ENCODE measurements at places on chromosomes 1 and 21. TPM values are rescaled to one million over a fixed set of nuclear protein-coding genes. Genes with fewer than 3 reads are reported as not detected.

Gene S100A2
- polyA plus RNA-seq, result 31.4 TPM

Gene CFAP141
- not detected for polyA plus RNA-seq

Gene NKAIN1
- polyA plus RNA-seq, result 0.54 TPM

Gene SLFNL1
- 0.16 TPM for polyA plus RNA-seq

Gene PM20D1
- polyA plus RNA-seq, result not detected

- H3K4me1 ChIP-seq, result no peaks in the 10 kb centered on the region
- H3K27ac ChIP-seq, result no peak overlapping the region
- H3K4me3 ChIP-seq, result no peak overlapping the region
- DNase-seq, result no peak
- H3K36me3 ChIP-seq, result no peaks in the 10 kb centered on the region
- H3K27me3 ChIP-seq, result peaks cover 8% of the 10 kb centered on the region
These were observed 64.7 kb downstream of the KCND3 start for GRCh38 chr1:111924786-111925185.

GRCh38 chr1:159261311-159261710 lies 40.8 kb upstream of the FCER1A start:
- H3K4me1 ChIP-seq, result no peaks in the 10 kb centered on the region
- no peak for DNase-seq

GRCh38 chr1:4022715-4023114 lies 122.6 kb upstream of the C1orf174 start:
- H3K27ac ChIP-seq, result no peak overlapping the region
- no peaks in the 10 kb centered on the region for H3K27me3 ChIP-seq
- H3K4me1 ChIP-seq, result no peaks in the 10 kb centered on the region
- no peak for DNase-seq
- no peaks in the 10 kb centered on the region for H3K36me3 ChIP-seq

GRCh38 chr1:113940365-113941244 lies 11.5 kb downstream of the HIPK1 start:
- peaks cover 24% of the 10 kb centered on the region for H3K36me3 ChIP-seq
- H3K4me1 ChIP-seq, result no peaks in the 10 kb centered on the region
- no peak for DNase-seq
- H3K27ac ChIP-seq, result no peak overlapping the region
- H3K27me3 ChIP-seq, result no peaks in the 10 kb centered on the region

DNA sequence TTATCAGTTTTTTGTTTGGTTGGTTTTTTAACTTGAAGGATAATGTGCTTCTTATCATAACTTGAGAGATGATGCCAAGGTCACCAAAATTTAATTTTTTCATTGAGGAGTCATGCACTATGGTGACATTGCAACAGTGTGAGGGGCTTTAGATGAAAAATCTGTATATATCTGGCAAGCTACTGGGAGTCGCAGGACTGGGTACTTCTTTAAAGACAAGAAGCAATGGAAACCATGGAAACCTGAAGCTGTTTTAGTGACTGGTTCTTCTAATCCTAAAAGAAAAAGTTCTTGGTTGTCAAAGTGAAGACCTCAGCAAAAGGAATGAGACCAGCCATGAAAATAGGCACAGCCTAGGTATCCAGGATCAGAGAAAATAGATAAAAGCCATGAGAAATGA lies 31.1 kb downstream of the ZC3H11B start:
- no peaks in the 10 kb centered on the region for H3K36me3 ChIP-seq
- no peak overlapping the region for H3K4me3 ChIP-seq
- no peaks in the 10 kb centered on the region for H3K27me3 ChIP-seq

GRCh38 chr1:51950701-51951100 lies 39.8 kb downstream of the RAB3B start:
- H3K4me1 ChIP-seq, result peaks cover 11% of the 10 kb centered on the region

DNA sequence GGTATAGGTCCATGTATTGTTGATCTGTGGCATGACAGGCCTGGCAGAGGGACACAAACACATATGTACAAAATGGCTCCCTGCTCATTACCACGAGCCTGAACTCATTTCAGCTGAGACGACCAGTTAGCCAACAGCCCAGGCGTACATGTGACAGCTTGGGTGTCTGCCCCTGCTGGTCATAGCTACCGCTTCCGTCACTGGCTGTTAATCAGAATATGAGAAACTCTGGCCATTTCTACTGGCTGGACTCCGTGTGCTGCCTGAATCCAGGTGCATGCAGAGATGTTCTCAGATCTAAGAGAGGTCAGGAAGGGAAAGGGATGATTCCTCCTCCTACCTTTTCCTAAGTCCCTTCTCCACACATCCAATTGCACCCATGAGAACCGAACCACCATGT lies 144.5 kb downstream of the PBX1 start:
- no peaks in the 10 kb centered on the region for H3K36me3 ChIP-seq
- H3K27me3 ChIP-seq, result no peaks in the 10 kb centered on the region
- H3K27ac ChIP-seq, result peak overlapping the region; percentile 16
- no peak overlapping the region for H3K4me3 ChIP-seq
- DNase-seq, result no peak

DNA sequence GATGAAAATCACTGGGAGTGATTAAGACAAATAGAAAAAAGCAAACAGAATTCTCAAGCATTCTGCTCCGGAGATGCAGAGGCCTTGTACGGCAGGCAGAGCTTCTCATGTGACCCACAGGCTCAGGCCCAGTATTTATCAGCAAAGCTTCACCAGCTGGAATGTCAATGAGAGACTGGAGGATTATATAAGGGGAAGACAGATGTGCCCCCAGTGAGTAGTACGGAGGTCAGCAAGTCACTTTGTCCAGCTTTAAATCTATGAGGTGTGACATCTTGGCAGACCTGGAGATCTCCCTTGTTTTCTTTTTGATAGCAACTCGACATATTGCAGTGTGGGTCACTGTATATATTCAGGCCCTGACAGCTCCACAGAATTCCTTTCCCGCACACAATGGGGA lies 106.8 kb downstream of the HHIPL2 start:
- no peak overlapping the region for H3K27ac ChIP-seq
- no peaks in the 10 kb centered on the region for H3K36me3 ChIP-seq
- no peaks in the 10 kb centered on the region for H3K4me1 ChIP-seq
- peaks cover 5% of the 10 kb centered on the region for H3K27me3 ChIP-seq
- no peak overlapping the region for H3K4me3 ChIP-seq
- no peak for DNase-seq

DNA sequence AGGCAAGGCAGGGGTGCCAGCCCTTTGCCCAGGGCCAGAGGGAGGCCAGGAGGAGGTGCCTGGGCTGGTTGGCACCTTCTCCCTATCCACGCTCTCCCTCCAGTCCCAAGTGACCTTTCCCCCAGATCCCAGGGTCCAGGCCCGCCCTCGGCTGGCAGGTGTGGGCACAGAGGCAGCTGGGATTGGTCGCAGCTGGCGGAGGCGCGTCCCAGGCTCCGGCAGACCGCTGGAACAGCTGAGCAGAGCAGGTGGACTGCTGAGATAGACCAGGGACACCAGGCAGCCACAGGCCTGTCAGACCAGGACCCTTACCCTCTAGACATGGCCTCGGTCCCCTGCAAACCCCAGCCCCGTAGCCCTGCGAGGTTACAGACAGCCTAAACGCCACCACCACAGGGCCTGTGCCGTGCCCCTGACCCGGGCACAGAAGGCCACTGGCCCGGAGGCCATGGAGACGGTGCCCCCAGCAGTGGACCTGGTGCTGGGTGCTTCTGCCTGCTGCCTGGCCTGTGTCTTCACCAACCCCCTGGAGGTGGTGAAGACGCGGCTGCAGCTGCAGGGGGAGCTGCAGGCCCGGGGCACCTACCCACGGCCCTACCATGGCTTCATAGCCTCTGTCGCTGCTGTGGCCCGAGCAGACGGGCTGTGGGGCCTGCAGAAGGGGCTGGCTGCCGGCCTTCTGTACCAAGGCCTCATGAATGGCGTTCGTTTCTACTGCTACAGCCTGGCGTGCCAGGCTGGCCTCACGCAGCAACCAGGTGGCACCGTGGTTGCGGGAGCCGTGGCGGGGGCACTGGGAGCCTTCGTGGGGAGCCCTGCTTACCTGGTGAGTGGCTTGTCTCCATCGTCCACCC lies at the start of gene SLC25A34:
Gene SLC25A34, plus strand, starts transcription at position 221 of the 854 bp plus-strand sequence. Its CDS starts 228 bp downstream, at position 449.
- peaks cover 31% of the 10 kb centered on the region for H3K36me3 ChIP-seq
- no peak within 1 kb of the TSS for H3K4me3 ChIP-seq
- no peaks in the 10 kb centered on the region for H3K4me1 ChIP-seq
- no peak for DNase-seq

DNA sequence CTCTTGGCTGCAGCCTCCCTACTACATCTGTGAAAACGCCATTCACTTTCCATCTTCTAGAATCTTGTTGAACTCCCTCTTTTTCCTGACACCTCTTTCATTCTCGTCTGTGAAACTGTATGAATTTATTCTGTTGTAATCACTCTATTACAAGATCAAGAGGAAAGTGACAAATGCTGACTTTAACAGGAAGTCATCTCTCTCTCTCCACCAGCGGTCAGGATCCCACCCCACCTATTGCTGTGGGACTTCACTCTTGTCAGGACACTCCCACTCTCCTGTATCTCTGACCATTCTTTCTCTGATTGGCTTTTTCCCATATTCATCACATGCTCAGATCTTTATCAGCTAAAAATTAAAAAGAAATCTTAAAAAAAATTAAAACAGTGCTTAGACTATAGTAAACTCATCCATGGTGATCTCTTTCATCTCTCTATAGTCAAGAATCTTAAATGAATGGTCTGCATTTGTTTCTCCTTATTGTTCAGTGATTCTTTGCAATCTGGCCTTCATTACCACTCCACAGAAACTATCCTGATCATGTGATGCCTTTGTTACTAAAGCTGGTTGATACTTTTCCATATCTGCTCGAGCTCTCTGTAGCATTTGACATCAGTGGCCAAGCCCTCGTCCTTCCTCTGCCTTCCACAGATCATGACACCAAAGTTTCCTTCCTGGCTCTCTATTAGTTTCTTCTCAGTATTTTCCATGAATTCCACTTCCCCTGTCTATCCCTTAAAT lies 113.6 kb downstream of the UCHL5 start:
- H3K36me3 ChIP-seq, result no peaks in the 10 kb centered on the region
- no peaks in the 10 kb centered on the region for H3K27me3 ChIP-seq
- DNase-seq, result no peak
- no peak overlapping the region for H3K27ac ChIP-seq
- H3K4me3 ChIP-seq, result no peak overlapping the region
- H3K4me1 ChIP-seq, result no peaks in the 10 kb centered on the region

DNA sequence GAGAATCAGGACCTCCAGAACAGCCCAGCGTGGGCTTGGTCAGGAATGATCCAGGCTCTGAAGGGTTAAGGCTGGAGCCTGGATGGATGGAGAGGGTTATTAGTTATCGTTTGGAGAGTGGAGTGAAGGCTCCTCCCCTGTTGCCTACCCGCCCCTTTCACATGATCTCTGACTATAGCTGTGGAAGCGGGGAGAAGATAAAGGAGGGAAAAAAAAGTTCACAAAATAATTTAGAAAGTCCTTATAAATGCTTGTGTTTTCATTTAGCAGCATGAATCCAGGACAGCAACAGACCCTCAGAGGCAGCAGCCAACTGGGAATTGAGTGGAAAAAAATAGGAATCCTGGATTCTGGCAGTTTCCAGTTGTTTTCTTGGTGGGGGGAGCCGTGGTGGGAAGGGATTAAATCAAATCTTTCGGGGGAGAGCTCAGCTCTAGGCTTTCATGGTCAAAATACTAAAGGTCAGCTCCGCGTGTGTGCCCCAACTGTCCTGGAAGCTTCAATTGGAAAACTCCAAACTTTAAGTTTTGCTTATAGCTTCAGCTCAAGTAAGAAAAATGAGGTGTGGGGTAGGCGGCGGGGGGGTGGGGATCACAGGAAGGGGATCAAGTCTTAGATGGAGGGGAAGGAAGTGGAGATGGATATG lies 595 bp upstream of the DDR2 start:
- no peaks in the 10 kb centered on the region for H3K36me3 ChIP-seq
- no peaks in the 10 kb centered on the region for H3K27me3 ChIP-seq
- peaks cover 46% of the 10 kb centered on the region for H3K4me1 ChIP-seq
- DNase-seq, result peak; percentile 42
- peak overlapping the region; percentile 99 for H3K27ac ChIP-seq

GRCh38 chr1:17513131-17513530 lies 26.4 kb upstream of the ARHGEF10L start:
- H3K27ac ChIP-seq, result no peak overlapping the region
- H3K4me1 ChIP-seq, result no peaks in the 10 kb centered on the region
- no peak overlapping the region for H3K4me3 ChIP-seq
- no peaks in the 10 kb centered on the region for H3K36me3 ChIP-seq
- H3K27me3 ChIP-seq, result no peaks in the 10 kb centered on the region

DNA sequence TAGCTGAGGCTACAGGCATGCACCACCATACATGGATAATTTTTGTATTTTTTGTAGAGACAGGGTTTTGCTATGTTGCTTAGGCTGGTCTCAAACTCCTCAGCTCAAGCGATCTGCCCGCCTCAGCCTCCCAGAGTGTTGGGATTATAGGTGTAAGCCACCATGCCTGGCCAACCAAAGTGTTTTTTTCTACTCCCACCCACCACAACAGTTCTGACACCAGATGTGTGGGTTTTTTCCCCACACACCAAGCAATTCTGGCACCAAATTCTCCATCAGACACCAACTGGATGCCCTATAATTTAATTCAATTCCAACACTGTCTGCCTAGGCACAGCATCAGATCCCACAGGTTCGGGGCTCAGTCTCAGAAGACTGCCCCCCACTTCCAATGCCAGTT lies 20.6 kb upstream of the KLHDC8A start:
- no peaks in the 10 kb centered on the region for H3K36me3 ChIP-seq
- H3K4me3 ChIP-seq, result no peak overlapping the region
- H3K4me1 ChIP-seq, result peaks cover 4% of the 10 kb centered on the region
- no peak for DNase-seq
- no peak overlapping the region for H3K27ac ChIP-seq

DNA sequence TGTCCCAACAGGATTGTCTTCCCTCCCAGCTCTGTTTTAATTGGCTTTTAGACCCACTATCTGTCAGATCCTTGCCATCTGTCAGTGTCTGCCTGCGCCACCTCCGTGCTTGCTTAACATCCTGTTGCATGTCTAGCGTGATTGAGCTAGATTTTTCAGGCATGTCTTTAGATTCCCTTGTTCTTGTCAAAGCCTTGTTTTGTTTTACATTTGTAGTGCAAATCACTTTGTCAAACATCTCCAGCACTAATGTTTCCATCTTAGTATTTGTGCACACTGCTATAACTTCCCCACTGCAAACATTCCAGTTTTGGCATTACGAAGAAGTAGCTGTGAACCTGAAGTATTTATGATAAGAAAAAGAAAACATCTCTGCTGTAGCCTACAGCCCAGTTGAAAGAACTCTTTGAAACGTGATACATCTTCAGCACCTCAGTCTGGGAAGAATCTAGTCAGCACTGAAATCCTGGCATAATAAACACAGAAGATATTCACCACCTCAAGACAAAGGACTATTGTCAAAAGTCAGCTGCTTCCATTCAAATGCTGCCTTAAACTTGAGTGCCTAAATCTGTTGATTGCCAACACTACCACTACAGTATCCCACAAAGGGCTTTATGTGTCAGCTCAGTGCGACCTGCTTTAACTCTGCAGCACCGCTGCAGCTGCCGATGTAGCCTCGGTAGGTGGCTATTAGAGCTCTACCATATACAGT lies 105.0 kb downstream of the FNBP1L start:
- H3K4me3 ChIP-seq, result no peak overlapping the region
- peak; percentile 22 for DNase-seq
- peaks cover 51% of the 10 kb centered on the region for H3K36me3 ChIP-seq
- peaks cover 36% of the 10 kb centered on the region for H3K4me1 ChIP-seq
- H3K27me3 ChIP-seq, result no peaks in the 10 kb centered on the region
- H3K27ac ChIP-seq, result peak overlapping the region; percentile 58

Data from SK-N-SH (cell line).